ENCODE measurements at places on chromosomes 2 and 18.

DNA sequence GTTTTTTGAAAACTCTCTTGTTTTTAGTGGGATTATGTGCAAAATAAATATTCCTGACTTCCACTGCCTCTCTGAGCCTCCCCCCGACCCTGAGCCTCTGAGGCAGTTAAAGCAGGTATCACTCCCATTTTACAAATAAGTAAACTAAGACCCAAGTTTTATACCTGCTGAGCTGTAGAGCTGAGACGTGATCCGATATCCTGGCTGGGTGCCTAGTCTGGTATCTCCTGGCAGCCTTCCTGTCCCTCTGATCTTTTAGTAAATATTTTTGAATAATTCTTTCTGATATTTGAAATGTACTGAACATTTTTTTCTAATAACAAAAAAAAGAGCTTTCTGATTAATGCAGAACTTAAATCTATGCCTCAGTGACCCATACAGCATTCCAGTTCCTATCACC, 108.3 kb upstream of the NOSTRIN start:
- no peak for DNase-seq

DNA sequence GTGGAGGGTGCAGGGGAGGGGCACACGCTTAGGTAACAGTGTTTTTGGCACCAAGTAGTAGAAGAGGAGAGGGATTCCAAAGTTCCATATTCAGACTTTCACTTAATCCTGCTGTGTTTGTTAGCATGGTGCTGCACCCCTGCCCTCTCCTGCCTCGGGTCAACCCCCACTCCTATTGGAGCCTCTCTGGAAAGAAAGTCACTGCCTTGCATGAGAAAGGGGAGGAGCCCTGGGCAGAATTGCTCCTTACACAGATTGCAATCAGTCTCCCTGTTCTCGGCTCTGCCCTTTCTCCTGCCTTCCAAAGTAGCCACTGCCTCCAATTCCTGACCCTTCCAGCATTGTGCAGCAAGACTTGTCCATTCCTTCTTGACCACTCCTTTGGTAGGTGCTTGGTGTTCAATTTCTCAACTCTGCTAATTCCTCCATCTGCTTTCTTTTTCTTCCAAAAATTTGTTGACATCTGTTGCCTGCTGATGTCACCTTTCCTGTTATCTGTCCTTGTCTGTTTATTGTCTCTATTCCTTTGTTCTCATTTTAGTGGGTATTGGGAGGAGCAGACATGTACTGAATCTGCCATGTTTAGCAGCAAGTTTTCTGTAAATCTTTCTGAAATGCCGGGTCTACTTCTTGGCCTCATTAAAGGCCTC, 225.4 kb downstream of the LOXHD1 start:
- DNase-seq, result no peak

DNA sequence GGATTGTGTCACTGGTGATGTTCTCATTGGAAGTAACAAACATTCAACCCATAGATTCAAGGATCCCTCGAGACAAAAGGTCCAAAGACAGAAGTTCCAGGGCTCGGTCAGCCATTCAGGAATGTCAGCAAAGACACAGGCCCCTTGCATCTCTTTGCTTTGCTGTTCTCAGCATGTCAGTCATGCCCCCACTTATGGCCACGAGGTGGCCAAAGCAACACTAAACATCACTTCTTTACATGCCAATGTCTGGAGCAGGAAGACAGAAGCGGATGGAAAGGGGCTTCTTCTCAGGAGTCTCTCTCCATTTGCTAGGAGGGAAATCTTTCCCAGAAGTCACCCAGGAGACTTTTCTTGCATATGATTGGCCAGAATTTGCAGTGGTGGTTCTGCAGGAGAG, 191.6 kb upstream of the SP5 start:
- DNase-seq, result no peak

GRCh38 chr2:239247401-239248245, 153.2 kb downstream of the HDAC4 start:
- DNase-seq, result no peak

DNA sequence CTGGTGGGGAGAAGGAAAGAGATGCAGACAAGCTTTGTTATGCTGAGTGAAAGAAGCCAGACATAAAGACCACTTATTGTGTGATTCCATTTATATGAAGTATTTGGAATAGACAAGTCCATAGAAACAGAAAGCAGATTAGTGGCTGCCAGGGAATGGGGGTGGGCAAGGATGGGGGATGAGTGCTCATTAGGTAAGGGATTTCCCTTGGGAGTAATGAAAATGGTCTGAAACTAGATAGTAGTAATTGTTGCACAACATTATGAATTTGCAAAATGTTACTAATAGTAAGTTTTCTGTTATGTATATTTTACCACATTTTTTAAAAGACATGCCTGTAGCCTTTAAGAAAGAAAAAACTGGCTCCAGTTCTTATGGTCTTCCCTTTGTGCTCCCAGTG, 154.9 kb downstream of the LNPK start:
- DNase-seq, result no peak

GRCh38 chr2:209505410-209505809, 81.6 kb downstream of the MAP2 start:
- DNase-seq, result no peak

- no peak for DNase-seq
Observed at GRCh38 chr2:25378731-25379490, 37.2 kb upstream of the DNMT3A start.

GRCh38 chr2:47227532-47228279, 72.6 kb upstream of the STPG4 start:
- no peak for DNase-seq

DNA sequence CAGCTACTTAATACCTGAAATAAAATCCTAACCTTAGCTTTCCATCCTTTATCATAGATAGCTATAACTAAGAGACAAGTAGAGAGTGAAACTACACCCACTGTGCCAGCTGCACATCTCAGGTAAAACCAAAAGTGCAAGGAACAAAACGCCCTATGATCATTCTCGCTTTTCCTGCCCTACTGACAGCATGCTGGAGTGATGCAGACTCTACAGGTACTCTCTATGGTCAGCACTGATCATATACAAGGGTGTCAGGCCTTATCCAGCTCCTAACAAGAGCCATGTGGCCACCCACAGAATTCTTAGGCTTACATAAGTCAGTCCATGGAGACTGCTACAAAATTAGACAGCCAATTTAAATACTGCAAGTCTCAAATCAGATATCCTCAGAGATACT, 45.6 kb downstream of the REV1 start:
- DNase-seq, result no peak

DNA sequence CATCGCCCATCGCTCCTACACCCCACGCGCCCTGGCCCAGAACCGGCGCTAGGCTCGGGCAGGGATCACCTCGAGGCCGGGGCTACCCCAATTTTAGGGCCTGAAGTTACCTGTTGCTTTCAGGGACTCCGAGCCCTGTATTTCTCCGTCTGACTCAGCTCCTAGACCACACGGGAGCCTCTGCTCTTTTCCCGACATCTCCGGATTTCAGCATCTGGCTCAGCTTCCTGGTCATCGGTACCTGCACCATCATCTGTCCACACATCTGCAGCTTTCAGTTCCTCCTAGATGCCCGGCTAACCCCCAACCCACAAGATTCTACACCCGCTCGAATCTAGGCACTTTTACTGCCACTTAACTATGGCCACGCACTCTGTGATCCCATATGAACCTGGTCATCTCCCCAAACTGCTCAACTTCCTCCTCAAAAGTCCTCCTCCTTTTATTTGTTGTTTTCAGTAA, 12.1 kb upstream of the HMSD start:
- no peak for DNase-seq

DNA sequence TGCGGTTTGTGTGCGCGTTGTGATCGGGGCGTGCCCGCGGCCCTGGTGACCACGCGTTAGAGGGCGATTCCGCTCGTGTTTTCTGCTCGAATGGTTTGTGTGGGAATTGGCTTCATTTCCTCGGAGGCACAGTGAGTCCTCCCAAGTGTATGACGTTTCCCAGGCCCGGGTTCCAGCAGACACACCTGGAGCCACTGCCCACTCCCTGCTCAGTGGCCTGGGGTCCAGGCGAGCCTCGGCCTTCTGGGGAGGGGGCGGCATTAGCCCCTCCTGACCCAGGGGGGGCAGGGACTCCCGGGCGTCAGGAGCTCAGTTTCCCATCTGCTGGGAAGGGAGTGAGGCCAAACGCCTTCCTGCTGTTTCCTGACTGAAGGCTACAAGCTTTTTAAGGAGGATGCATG, 92.1 kb downstream of the NFATC1 start:
- DNase-seq, result no peak

DNA sequence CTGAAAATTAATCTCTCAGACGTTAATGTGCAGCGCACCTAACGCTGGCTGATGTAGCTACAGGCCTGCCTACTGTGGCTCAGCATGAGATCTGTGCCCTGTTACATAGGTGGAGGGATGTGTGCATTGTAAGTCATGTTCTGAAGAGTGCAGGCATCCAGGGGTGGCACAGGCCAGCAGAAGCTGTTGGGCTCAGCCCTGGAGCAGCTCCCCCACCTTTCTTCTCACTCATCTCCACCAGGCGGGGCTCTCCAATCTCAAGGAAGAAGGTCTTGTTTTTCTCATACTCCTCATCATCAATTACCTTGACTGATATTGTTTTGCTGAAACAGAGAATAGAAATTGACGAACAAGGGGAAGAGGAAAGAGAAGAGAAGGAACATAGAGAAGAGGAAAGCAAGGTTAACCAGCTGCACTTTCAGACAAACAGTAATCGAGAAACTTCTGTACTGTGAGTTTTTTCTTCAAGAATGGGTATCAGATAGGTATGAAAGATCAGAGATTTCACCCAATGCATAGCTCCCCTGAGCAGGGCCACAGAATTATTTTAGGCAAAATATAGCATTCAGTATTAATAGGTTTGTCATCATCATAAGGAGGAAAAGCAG, 273.6 kb downstream of the SLC8A1 start:
- no peak for DNase-seq

DNA sequence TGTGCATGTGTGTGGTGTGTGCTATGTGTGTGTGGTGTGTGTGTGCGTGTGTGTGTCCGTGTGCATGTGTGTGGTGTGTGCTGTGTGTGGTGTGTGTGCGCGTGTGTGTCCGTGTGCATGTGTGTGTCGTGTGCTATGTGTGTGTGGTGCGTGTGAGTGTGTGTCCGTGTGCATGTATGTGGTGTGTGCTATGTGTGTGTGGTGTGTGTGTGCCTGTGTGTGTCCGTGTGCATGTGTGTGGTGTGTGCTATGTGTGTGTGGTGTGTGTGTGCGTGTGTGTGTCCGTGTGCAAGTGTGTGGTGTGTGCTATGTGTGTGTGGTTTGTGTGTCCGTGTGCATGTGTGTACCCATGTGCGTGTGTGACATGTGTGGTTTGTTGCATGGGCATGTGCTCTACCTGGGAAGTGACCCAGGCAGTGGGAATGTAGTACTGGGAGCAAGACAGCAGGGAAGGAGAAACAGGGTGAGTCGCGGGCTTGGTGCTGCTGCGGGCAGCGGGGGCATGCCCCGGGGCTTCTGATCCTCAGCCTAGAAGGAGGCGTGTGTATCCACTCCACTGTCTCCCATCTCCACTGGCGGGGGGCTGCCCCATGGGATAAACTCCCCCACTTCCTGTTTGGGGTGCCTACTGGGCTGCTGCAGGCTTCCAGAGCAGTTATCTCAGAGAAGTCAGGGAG, 7.6 kb upstream of the OTOS start:
- no peak for DNase-seq

- no peak for DNase-seq
Observed at GRCh38 chr2:96872591-96873349, 2.9 kb upstream of the SEMA4C start.

DNA sequence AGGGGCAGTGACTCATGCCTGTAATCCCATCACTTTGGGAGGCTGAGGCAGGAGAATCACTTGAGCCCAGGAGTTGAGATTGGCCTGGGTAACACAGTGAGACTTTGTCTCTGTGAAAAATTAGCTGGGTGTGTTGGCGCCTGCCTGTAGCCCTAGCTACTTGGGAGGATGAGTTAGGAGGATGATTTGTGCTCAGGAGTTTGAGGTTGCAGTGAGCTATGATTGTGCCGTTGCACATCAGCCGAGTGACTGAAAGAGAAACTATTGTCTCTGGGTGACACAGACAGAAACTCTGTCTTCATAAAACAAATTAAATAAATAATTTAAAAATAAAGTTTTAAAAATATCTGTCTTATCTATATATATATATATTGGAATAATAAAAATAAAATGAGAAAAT, 1844.6 kb upstream of the PIK3C3 start:
- no peak for DNase-seq

DNA sequence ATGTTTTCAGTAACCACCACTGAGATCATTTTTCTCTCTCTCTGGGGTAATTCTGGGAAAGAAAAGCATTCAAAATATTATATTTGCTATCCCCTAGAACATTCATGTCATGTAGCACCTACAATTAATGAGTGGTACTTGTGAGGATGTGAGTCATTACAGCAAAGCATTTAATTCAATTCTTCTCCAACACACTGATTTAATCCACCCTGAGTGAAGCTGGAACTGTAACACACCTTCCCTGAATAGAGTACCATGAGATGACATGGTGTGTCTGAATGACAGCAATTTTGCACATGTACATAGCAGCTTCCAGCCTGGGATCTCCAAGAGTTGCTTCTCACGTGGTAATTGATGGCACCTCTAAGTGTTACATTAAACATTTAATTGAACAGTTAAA, 207.1 kb upstream of the SLC14A2 start:
- no peak for DNase-seq

DNA sequence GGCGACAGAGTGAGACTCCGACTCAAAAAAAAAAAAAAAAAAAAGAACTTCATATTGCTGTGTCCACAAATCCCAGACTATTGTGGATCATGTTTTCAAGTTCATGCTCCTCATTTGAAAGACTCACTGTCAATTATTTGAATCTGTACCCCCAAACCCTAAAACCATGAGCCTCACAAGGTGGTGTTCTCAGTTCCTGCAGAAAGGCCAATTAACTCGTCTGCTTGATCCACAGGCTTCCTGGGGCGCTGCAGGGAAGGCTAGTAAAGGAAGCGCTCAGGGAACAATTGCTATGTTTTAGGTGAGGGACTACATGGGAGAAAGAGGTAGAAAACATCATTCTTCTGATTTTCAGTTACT, 396.8 kb upstream of the NETO1 start:
- no peak for DNase-seq

DNA sequence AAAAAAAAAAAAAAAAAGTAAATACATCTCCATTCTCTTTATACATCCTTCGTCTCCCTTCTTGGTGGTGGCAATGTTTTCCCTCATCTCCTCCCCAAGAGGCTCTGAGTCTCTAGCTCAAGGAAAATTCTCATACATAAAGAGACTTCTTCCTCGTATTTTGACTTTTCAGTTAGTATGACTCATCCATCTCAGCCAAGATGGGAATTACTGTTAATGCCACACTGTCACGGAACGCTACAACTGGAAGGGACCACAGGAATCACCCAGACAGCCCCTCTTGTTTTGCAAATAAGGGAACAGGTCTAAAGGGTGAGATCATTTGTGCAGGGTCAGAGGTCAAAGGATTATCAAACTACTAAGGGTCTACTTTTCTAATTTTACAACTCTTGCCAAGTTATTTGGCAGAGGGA, 19.5 kb downstream of the NFE2L2 start:
- no peak for DNase-seq

DNA sequence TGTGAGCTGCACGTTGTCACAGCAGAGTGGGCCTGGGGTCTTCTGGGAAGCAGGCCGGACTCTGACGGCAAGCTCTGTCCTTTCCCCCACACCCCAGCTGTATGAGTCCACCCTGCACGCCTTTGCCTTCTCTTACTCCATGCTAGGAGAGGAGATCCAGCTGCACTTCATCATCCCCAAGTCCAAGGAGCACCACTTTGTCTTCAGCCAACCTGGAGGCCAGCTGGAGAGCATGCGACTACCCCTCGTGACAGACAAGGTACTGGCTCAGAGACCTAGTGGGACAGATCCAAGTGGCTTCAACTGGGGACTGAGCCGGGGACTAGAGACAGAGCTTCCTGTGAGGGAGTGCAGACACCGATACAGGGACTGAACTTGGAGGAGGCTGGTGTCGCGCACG, 40.1 kb downstream of the NTSR2 start:
- no peak for DNase-seq

- no peak for DNase-seq
Observed at GRCh38 chr18:5488844-5489243, 55.0 kb downstream of the EPB41L3 start.

Data from nucleus accumbens (tissue), 56 donors.